Kidney (tissue), 22 donors: ENCODE measurements at places on chromosomes 16 and 17. TPM values are rescaled to one million over a fixed set of nuclear protein-coding genes. Genes with fewer than 3 reads are reported as not detected.
A peak's percentile ranks its signal among the peaks of the same experiment; 100 is the strongest.

DNA sequence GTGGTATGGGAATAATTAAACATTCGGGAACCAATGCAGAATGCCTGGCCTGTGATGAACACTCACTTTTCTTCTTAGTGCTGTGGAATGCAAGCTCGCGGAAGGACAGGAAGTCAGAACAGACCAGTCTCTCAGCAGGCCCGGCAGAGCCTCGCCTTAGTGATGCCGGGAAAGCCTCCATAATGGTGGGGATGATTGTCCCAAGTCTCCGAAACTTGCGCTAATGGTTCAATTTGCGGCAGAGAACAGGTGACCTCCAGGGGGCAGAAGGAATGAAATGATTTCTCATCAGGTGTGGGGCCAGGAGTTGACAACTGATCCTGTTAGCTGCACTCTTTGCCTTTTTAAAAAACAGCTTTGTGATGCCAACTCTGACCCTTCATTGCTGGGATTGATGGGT lies 170.6 kb downstream of the GSG1L start:
- DNase-seq = no peak

DNA sequence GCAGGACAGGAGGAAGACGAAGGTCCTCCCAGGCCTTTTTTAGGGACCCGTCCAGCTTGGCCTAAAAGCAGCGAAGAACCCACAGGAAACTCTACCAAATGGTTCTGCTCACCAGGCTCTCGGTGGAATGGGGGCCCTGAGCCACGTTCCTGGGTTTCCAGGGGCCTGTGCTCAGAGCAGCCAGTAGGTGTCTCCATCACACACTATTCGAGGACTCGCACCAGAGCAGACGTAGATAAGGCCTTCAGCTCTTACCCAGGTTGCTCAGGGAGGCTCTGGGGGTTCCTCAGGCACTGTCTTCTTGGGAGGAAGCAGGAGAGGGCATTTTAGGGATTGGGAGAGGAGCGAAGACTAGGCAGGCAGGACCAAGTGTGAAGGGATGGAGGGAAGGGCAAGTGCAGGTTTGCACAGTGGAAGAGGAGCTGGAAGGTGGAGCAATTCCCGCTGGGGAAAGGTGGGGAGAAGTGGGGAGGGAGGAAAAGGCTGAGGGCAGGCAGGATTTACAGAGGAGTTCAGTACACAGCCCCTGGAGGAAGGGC lies 157.1 kb downstream of the RGS9 start:
- DNase-seq = peak; percentile 74

DNA sequence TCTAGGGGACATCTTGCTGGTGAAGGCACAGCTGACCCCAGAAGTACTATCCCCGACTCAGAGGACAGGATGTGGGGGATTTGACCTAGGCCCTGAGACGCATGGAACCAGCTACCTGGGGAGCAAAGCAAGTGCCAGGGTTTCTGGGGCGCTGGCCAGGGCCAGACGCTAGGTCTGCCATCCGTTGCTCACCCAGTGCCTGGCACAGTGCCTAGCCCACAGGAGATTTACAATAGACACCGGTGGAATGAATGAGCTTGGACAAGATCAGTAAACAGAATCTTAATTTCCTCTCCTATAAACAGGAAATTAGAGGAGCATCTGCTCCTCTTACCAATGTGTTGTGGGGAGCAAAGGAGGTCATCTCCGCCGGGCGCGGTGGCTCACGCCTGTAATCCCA lies 5.0 kb downstream of the RPRML start:
- no peak for DNase-seq

DNA sequence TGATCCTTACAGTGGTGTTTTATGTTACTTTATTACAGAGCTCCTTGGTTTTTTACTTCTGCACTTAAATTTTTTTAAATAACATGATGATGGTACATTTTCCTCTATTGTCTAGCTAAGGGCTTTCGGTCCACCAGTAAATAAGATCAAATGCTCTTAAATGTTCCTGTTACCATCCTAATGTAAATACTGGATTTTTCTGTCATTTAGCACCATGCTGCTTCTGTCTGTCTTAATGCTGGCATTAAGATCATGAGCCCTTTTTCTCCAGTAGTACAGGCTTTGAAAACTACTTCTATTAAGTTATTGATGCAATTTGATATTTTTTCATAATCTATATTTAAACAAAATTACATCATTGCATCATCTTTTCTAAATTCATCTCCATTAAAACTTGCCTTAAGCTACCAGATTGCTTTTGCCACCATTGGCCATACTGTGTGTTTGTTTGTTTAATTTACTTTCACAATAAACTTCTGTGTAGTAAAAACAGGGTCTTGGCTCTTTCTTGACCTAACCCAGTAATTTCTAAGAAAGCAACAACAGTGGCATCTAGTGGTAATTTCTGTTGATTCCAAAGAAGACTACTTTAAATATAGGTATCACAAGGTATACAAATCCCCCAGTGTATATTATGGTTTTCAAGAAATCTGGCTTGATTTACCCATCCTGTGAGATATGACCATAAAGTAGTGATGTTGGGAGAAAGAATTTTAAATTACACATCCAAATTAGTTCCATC lies 9.0 kb upstream of the PHAF1 start:
- DNase-seq = peak; percentile 59

DNA sequence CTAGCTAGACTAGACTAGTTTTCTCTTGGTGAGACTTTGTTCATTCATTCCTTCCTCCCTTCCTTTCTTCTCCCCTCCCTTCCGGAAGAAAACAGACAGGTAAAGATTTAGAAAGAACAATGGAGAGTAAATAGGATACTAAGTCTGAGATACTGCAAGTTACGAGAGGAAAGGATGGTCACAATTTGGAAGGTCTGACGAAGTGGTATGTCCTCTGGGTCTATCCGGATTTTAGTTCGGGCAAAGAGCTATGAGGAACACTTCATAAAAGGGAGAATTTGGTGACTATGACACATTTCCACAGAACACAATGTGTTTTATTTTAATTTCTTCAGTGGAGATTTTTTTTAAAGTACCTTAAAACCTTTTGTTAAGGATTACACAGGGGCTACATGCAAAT lies 107.7 kb downstream of the BRIP1 start:
- no peak for DNase-seq

DNA sequence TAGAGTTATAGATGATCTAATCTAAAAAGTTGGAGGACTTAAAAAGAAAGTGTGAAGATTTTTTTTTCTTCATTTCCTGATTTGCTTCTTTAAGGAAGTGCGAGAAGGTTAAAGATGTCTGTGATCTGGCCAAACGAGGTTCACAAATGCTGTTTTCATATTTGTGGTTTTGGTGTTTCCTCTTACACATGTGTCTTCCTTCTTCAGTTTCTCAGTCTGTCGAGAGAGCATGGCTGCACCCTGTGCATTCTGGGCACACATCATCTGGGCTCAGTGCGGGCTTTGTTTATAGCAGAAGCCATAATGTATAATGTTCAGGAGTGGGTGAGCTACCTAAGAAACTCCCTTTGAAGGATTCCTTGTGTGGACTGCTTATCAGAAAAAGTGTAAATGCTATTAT lies 260.4 kb upstream of the TBX2 start:
- no peak for DNase-seq

DNA sequence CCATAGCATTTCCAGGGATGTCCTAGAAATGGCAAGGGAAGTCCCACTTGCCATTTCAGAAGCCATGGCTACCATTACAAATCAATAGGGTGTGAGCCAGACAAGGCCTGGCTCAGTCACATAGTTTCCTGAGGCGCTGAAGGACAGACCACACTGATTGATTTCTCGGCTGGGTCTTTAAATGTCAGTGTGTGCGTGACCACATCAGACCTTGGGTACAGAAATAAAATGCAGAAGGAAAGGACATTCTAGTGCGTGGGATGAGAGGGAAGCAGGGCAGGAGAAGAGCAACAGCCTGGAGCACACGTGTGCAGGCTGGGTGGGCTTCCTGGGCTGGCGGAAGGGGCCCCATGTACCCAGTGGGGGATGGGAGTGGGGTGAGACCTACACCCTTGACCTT lies 58.7 kb upstream of the LYRM9 start:
- DNase-seq = no peak

- no peak for DNase-seq
Observed at GRCh38 chr17:13765701-13766100, 164.0 kb upstream of the HS3ST3A1 start.

GRCh38 chr16:54875443-54875842 lies 55.2 kb upstream of the IRX5 start:
- DNase-seq = no peak

GRCh38 chr16:9526791-9527190 lies 435.3 kb downstream of the HAPSTR1 start:
- no peak for DNase-seq

DNA sequence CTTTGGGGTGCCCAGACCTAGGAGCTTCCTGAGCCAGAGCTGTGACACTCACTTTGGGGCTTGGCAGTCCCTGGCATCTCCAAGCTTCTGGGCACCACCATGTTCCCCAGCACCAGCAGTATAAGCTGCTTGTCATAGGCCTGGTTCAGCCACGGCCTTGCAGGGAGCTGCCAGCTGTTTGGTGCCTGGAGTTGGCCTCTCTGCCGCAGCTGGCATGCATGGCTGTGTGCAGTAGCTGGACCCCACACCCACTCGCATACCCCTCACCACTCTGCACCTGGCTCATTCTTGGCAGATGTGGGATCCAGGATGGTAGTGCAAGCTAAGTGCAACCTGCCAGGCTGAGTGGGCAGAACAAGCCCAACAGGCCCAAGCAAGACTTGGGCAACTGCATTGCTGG lies 73.4 kb upstream of the BRD7 start:
- no peak for DNase-seq

- DNase-seq = no peak
Observed at GRCh38 chr16:25210758-25211157, 6.0 kb upstream of the AQP8 start.

DNA sequence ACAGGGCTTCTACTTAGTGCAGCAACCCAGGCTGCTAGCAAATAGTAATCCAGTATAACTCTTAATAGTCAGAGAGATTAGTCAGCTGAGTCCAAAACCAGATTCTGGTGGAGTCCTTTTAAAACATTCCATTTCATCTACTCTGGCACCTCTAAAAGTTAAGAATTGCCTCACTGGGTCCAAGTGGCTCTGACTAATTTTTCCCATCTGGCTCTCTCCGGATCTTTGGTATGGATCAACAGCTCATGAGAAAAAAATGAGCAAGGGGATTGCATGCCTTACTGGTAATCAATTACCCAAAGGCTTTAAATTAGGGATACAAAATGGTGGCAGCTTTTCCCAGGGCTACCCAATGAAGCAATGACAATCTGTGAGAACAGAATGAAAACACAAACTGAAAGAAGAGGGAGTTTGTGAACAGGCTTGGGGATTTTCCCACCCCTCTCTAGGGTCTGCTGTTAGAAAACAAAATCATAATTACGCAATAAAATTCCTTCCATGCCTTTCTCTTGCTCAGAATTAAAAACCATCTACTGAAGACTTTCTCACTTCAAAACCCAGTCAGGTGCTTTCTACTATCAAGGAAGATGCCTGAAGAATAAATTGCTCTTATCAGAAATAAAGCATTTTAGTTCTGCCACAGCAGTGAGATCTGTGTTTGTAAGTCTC lies 84.6 kb upstream of the PMFBP1 start:
- DNase-seq = no peak

DNA sequence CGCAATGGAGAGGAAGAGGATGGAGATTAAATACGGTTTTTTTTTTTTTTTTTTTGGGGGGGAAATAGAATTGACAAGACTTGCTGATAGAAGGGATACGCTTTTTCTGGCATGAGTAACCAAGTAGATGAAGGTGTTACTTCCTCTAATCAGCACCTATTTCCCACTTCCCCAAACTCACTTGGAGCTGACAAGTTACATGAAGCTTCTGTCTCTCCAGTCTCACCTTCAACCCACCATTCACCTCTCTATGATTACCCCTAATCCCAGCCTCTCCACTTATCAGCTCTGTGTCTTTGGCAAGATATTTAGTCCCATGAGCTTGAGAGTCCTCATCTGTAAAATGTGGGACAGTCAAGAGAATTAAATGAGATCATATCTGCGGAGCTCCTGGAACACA lies 185.9 kb upstream of the HS3ST3A1 start:
- no peak for DNase-seq

- DNase-seq = no peak
Observed at GRCh38 chr17:19009970-19010369, 5.4 kb upstream of the FAM83G start.

- DNase-seq = no peak
Observed at GRCh38 chr16:25228372-25228771, 11.6 kb downstream of the AQP8 start.

GRCh38 chr16:89536886-89537548 lies 23.5 kb upstream of the RPL13 start:
- DNase-seq = no peak

- no peak for DNase-seq
Observed at GRCh38 chr17:517181-517580, 164.6 kb upstream of the RPH3AL start.

CCDC154 gene
- polyA plus RNA-seq = 1.8 TPM

KRTAP4-4 gene
- not detected for polyA plus RNA-seq

PABPN1L gene
- polyA plus RNA-seq = not detected

PLXDC1 gene
- 4.5 TPM for polyA plus RNA-seq

CES5A gene
- polyA plus RNA-seq = not detected

RASD1 gene
- 103 TPM for polyA plus RNA-seq

CRYM gene
- 80.9 TPM for polyA plus RNA-seq

INCA1 gene
- polyA plus RNA-seq = 1.6 TPM

NRN1L gene
- 1.2 TPM for polyA plus RNA-seq

CCL2 gene
- polyA plus RNA-seq = 53.5 TPM

SDF2 gene
- 101 TPM for polyA plus RNA-seq

PPM1E gene
- 0.47 TPM for polyA plus RNA-seq

PLLP gene
- 83.8 TPM for polyA plus RNA-seq

ATPAF2 gene
- 52.1 TPM for polyA plus RNA-seq

PDILT gene
- not detected for polyA plus RNA-seq

ADAM11 gene
- polyA plus RNA-seq = 0.24 TPM

HAP1 gene
- 0.99 TPM for polyA plus RNA-seq

NLRC3 gene
- polyA plus RNA-seq = 0.52 TPM

EPX gene
- not detected for polyA plus RNA-seq

GIT1 gene
- polyA plus RNA-seq = 21.4 TPM

CBFA2T3 gene
- 0.75 TPM for polyA plus RNA-seq
